ENCODE measurements at places on chromosomes 2 and 18.
A peak's percentile ranks its signal among the peaks of the same experiment; 100 is the strongest.

DNA sequence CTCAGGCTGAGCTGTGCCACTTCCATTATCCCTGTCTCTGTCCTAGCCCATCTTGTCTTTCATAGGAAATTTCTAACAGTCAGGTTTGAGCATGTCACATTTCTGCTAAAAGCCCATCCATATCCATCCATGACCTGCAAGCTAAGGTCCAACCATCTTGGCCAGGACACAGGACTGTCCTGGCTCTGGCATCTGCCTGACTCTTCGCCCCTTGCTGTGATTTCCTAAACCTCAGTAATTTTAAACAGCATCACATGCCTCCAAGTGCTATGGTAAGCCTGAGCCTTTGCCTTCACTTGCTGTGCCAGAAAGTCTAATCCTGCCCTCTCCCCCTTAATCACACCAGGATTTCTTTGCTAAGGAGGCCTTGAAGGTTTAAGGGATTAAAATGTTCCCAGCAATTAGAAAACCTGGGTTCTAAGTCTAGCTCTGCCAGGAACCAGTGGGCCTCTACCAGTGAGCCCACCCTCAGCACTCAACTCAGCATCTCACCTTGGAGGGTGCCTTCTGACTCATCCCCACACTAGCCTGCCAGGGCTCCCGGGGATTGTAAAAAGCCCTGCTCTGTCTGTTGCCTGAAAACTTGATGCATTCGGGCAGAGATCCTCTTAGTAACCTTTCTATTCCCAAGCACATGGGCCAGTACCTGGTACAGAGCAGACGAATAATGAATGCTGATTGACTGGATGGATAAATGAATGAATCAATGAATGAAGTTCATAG is 411.0 kb downstream of the LRATD1 start:
- no peak for DNase-seq

DNA sequence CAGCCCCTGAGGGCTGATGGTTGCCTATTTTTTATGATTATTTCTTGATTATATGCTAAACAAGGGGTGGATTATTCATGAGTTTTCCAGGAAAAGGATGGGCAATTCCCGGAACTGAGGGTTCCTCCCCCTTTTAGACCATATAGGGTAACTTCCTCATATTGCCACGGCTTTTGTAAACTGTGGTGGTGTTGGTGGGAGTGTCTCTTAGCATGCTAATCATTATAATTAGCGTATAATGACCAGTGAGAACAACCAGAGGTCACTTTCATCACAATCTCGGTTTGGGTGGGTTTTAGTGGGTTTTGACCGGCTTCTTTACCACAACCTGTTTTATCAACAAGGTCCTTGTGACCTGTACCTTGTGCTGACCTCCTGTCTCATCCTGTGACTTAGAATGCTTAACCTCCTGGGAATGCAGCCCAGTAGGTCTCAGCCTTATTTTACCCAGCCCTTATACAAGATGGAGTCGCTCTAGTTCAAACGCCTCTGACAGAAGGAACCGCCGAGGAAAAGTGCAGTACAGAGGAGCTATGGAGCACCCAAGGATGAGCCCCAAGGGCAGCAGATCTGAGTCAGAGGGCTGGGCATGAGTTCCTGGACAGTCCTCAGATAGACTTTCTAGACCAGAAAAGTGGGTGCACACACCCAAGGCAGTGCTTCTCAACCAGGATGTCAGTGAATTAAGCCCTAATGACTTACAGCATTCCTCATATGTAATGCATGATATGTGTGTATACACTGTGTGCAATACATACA is 37.1 kb upstream of the ASAP2 start:
- DNase-seq = no peak

GRCh38 chr2:171056307-171056706 is 104.4 kb downstream of the TLK1 start:
- DNase-seq = no peak

GRCh38 chr2:36369163-36369562 is 13.6 kb downstream of the CRIM1 start:
- no peak for DNase-seq

DNA sequence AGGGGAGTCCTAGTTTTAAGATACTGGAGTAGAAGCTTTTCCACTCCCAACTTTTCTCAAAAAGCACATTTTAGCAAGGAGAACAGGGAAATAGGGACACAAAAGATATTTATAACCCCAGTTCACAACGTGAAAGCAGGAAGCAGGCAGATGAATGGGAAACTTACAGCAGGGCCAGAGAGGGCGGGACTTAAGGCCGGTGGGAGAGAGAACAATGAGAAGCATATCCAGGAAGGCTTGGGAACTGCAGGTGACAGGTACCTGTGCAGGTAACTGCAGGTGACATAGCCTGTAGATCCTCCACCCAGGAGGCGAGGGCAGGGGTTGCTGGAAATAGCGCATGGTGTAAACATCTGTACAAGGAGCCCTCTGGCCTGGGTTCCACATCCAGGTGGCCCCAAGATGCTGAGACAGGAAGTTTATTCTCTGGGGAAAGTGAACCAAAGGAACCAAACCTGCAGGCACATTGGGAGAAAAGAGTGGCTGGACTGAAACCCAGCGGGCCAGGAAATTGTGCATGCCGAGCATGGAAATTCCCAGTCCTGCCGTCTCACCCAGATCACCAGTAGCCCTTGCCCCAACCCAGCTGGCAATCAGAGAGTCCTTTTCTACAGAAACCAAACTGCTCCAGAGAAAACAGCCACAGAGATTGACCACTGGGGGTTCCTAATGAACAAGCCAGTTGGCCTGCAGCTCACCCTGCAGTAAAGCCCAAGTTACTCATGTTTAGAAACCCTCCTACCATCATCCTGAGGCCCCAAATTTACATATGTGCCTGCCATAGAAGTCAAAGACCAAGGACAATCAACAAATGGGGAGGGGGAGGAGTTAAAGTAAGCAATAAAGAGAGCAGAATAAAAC is 24.3 kb upstream of the COL6A3 start:
- no peak for DNase-seq

DNA sequence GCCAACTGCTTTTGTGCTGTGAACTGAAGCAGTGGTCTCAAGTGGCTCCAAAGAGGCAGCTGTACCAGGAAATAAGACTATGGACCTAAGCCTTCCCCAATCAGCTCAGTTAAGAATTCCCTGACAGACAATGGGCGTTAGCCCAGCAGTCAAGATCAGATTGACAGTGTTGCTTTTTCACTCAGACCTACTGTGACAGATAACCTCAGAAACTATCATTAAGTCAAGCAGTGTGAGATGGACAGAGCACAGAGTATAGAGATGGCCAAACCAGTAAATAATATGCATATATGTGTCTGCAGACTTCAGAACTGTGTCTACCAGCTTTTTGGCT is 215.3 kb downstream of the ZFP36L2 start:
- DNase-seq = no peak

GRCh38 chr2:225841314-225841713 is 441.8 kb downstream of the NYAP2 start:
- no peak for DNase-seq

- DNase-seq = no peak
Observed at GRCh38 chr2:161999321-161999720, 74.7 kb downstream of the DPP4 start.

GRCh38 chr2:196481324-196481697 is 158.2 kb upstream of the CCDC150 start:
- DNase-seq = no peak

- peak; percentile 89 for DNase-seq
Observed at GRCh38 chr18:77114415-77115191, 18.0 kb downstream of the MBP start.

- DNase-seq = no peak
Observed at GRCh38 chr2:55772109-55772980, 78.7 kb upstream of the PNPT1 start.

DNA sequence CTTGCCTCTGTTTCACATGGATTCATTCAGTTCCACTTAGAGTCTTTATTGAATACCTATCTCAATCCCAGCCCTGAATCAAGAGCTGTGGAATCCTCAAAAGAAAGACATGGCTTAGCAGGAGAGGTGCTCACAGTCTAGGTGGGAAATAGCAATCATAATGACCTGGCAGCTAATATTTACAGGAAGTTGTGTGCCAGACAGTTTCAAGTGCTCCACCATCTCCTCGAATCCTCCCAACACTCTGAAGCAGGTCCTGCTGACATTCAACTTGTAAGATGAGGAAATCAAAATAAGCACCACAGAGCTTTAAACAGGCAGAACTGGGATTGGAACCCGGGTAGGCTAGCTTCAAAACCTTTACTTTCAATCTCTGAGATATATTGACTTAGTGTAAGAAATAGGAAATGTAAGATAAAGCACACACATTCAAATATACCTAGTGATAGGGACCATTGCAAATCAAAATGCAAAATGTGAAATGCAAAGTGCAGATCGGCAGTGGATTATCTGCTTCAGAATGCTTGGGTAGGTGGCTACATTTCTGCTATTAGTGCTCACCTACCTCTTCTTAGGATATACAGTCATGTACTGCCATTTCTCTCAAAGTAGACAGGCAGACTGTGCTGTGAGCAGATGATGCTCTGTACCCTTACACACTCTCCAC is 182.0 kb downstream of the PRKCE start:
- no peak for DNase-seq

DNA sequence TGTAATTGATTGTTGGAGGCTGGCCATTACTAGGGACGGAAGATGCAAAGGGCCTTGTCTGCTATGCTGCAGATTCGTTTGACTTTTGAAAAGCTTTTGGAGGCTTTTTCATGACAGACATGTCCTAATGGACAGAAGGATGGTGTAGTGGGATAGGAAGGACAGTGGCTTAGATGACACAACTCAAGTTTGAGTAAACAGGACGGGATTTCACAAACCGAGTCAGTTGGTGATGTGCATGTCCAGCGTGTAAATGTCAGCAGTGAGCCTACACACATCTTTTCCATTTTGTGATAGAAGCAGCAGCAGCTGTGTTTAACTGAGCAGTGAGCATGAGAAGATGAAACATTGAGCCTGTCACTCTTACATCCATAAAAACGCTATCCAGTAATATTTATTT is 76.0 kb downstream of the NCK2 start:
- no peak for DNase-seq

- DNase-seq = no peak
Observed at GRCh38 chr2:172894689-172895387, 159.2 kb downstream of the RAPGEF4 start.

GRCh38 chr2:2704428-2705090 is 373.5 kb upstream of the MYT1L start:
- DNase-seq = peak; percentile 66

GRCh38 chr2:217510771-217511291 is 492.0 kb downstream of the TNS1 start:
- DNase-seq = peak; percentile 81

- DNase-seq = no peak
Observed at GRCh38 chr2:26651470-26651771, 10.3 kb upstream of the CIB4 start.

DNA sequence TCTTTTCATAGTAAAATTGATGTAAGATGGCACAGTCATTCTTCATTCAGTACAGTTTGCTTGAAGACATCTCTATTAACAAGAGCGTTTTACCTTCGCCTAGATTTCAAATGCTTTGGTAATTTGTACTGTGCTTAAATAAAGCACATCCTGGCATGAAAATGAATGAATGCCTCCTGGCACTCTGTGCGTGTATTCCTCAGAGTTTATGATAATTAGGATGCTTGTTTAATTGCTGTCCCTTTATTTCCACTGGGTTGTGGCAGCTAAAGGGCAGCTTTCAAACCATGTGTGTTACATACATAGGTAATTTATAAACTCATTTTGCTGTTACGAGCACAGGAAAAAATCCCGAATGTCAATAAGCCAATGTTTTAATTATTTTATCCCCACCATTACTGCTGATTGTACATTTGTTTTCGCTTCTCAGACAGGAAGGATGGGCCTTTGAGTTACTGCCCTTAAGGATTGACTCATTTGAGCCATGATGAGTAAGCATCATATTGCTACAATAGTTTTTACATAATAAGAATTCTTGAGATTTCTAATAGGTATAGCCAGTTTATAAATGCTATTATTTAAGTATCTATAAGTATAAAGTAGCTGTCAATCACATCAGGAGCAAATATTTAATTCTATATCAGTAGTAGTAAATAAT is 516.5 kb downstream of the XIRP2 start:
- DNase-seq = no peak

- no peak for DNase-seq
Observed at GRCh38 chr2:2466534-2466933, 135.5 kb upstream of the MYT1L start.

GRCh38 chr2:217864963-217865772 is 137.6 kb downstream of the TNS1 start:
- no peak for DNase-seq

- DNase-seq = no peak
Observed at GRCh38 chr2:233480490-233481202, 85.9 kb downstream of the USP40 start.

DNA sequence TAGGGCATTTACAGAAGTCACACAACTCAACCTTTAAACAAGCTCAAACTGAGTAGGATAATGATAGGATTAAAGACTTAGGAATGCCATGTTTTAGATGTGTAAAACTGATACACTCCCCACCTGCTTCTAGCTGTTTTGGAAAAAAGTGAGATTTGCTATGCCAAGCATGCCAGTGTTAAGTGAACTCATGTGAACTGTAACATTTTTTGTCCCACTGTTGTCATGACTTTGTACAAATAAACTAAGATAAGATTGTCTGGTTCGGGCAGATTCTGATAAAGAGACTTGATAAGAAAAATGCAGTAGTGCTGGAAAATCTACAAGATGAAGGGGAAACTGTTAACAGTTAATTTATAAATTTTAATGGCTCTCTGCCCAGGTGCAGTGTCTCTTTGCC is 66.5 kb downstream of the GLS start:
- peak; percentile 12 for DNase-seq

DNA sequence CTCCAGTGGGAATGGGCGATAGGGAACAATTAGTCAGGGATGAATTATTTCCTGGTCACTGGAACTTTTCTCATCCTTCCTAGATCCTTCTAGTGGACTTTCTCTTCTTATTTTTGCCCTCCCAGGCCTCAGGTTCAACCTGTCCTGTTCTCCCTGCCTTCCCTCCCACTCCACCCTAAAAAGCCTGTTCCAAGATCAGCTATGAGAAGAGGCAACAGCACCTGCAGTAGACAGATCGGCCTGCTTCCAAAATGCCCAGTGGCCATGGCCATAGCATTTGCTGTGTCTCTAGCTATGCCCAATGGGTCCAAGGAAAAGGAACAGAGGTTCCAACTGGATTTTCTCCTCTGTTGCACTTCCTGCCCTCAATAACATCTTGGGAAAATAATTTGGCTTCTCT is 16.5 kb upstream of the KCNF1 start:
- DNase-seq = no peak

GRCh38 chr2:196502386-196502785 is 137.1 kb upstream of the CCDC150 start:
- DNase-seq = no peak

GRCh38 chr2:68556381-68556780 is 87.0 kb upstream of the PROKR1 start:
- DNase-seq = no peak

- no peak for DNase-seq
Observed at GRCh38 chr2:159591221-159591620, 25.1 kb downstream of the BAZ2B start.

DNA sequence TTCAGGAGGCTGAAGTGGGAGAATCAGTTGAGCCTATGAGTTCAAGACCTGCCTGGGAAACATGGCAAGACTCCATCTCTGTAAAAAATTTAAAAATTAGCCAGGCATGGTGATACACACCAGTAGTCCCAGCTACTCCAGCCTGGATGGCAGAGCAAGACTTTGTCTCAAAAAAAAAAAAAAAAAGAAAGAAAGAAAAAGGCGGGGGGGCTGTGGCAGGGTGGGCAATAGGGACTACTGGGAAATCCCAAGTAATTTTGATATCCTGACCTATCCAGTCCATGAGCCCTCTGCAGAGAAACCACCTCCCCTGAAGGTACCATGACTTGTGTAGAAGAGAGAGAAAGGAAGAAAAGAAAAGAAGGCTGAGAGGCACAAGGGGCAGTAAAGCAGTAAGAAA is 45.3 kb downstream of the ALPK2 start:
- no peak for DNase-seq

- no peak for DNase-seq
Observed at GRCh38 chr18:48707636-48708296, 168.9 kb downstream of the CTIF start.

All from Jurkat, Clone E6-1 (cell line).